ENCODE measurements at places on chromosomes 6 and 20. TPM values are rescaled to one million over a fixed set of nuclear protein-coding genes. Genes with fewer than 3 reads are reported as not detected.

- H3K36me3 ChIP-seq: peaks cover 8% of the 10 kb centered on the region
- H3K27ac ChIP-seq: no peak overlapping the region
- H3K27me3 ChIP-seq: peaks cover 25% of the 10 kb centered on the region
- no peak for DNase-seq
- peaks cover 12% of the 10 kb centered on the region for H3K4me1 ChIP-seq
Measured at GRCh38 chr6:136920216-136920615, 1.9 kb upstream of the SLC35D3 start.

DNA sequence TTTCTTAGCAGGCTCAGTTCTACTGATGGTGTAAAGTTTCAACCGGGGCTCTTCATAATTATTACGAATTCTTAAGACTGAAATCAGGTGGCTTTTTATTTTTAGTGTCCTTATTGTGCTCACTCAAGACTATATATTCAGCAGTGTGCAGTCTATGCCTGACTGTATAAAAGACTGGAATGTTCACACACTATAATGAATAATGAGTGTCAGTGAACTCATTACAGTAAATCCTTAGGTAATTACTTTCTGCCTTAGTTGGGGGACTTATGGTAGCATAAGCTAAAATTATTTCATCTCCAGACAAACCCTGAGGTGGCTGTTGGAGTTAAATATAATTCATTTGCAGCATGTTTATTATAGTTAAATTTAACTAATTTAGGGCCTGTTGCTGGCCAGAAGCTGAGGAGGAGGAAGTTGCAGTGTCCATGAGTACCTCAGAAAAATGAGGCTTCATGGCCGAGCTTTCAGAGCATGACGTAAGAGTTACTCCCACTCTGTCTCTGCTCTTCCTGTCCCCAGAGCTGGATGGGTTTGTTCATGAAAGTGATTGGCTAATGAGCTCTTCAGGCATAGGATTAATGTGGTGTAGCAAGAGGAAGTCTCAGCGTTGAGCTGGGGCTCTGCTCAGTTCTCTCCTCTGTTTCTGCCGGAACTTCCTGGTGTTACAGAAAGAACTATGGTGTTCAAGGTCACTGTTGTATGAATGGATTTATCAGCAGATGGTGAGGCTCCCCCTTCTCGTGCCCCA lies 335.7 kb downstream of the NRN1 start:
- no peak overlapping the region for H3K4me3 ChIP-seq
- peaks cover 45% of the 10 kb centered on the region for H3K4me1 ChIP-seq
- no peaks in the 10 kb centered on the region for H3K36me3 ChIP-seq
- DNase-seq: no peak

SNAI1 gene
- 15.1 TPM for total RNA-seq

DNA sequence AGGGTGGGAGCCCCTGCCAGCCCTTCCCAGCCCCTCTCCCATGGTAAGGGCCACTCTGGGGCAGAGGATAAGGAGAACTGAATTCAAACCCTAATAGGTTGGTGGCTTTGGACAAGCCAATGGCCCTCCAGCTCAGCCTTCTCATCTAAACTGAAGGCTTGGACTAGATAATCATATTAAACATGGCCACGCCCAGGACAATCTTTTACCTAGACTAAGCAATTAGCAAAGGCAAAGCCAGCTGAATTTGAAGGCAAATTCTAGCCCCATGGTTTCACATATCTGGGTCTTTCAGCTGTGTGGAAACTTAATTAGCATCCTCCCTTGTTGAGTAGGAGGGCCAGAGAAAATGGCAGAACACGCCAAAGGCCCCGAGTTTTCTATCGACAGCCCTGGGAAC lies 10.7 kb downstream of the SLC22A23 start:
- H3K4me1 ChIP-seq: peaks cover 8% of the 10 kb centered on the region
- peaks cover 2% of the 10 kb centered on the region for H3K36me3 ChIP-seq
- no peak overlapping the region for H3K27ac ChIP-seq
- H3K4me3 ChIP-seq: no peak overlapping the region

GRCh38 chr6:100237821-100238220 lies 226.9 kb downstream of the SIM1 start:
- peaks cover 26% of the 10 kb centered on the region for H3K4me1 ChIP-seq
- no peak overlapping the region for H3K4me3 ChIP-seq
- no peaks in the 10 kb centered on the region for H3K27me3 ChIP-seq
- DNase-seq: no peak
- peak overlapping the region; percentile 45 for H3K27ac ChIP-seq

GRCh38 chr6:48564036-48564820 lies 453.2 kb upstream of the PTCHD4 start:
- H3K36me3 ChIP-seq: peaks cover 2% of the 10 kb centered on the region
- no peaks in the 10 kb centered on the region for H3K27me3 ChIP-seq
- DNase-seq: no peak
- no peak overlapping the region for H3K27ac ChIP-seq
- H3K4me1 ChIP-seq: peaks cover 17% of the 10 kb centered on the region

DNA sequence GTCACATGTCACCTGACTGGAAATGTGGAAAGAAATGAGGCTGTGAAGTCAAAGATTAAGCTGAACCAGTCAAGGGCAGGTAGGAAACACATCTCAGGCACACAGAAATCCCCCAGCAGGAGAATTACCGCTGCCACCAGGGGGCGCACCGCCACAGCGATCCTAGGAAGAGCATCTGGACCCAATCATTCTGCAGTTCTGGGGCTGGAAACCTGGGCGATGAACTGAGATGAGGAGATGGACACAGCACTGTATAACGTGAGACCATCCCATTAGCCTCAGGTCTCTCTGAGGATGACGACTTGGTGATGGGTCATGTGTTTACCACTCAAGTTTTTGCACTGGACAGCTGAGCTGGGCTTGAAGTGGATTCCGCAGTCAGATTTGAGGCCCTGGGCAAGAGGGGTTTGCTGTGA lies 6.5 kb upstream of the SLC24A3 start:
- no peak overlapping the region for H3K27ac ChIP-seq
- peaks cover 36% of the 10 kb centered on the region for H3K27me3 ChIP-seq
- no peaks in the 10 kb centered on the region for H3K4me1 ChIP-seq
- H3K36me3 ChIP-seq: no peaks in the 10 kb centered on the region
- DNase-seq: no peak
- H3K4me3 ChIP-seq: no peak overlapping the region

DNA sequence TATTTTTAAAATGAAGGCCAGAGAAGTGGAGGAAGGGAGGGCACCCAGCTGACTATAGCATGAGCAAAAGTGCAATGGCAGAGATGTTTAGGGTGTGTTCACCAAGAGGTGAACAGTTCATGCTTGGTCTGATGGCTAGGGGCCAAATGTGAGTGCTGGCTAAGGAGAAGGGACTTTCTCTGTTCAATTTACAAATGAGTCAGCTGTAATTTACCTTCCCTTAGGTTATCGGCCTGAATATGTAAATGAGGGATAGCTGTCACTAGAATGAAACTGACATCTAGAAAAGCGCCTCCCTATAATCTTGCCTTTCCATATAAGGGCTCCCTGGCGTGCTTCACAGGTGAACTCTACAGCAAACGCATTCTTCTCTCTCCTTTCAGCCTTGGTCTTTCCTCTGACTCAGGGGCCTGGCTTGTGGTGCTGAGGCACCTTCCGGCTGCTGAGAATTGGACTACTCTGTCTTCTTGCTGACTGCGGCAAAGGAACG lies 114.7 kb upstream of the BACH2 start:
- DNase-seq: no peak
- no peaks in the 10 kb centered on the region for H3K36me3 ChIP-seq
- H3K4me1 ChIP-seq: peaks cover 11% of the 10 kb centered on the region
- H3K4me3 ChIP-seq: no peak overlapping the region
- H3K27me3 ChIP-seq: no peaks in the 10 kb centered on the region

DNA sequence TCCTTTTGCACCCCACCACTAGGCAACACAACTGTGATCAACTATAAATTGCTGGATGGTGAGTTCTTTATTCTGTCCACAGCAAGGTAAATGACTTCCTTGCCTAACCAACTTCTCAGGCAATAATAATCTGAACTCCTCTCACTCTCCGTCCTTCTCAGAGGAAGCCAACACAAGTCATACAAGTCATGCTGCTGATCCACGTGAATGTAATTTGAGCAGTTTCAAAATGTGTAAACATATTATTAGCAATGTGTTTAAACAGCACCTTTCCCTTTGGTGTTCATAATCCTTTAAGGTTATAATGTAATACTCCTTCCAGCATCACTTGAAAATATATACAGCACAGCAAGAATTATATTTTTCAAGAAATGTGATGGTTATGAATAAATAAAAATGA lies 127.9 kb downstream of the QRSL1 start:
- H3K4me3 ChIP-seq: no peak overlapping the region
- H3K27me3 ChIP-seq: peaks cover 12% of the 10 kb centered on the region
- no peak for DNase-seq
- H3K36me3 ChIP-seq: no peaks in the 10 kb centered on the region
- no peaks in the 10 kb centered on the region for H3K4me1 ChIP-seq

FOXP4 gene
- 17.2 TPM for total RNA-seq

LTA gene
- not detected for total RNA-seq

DNA sequence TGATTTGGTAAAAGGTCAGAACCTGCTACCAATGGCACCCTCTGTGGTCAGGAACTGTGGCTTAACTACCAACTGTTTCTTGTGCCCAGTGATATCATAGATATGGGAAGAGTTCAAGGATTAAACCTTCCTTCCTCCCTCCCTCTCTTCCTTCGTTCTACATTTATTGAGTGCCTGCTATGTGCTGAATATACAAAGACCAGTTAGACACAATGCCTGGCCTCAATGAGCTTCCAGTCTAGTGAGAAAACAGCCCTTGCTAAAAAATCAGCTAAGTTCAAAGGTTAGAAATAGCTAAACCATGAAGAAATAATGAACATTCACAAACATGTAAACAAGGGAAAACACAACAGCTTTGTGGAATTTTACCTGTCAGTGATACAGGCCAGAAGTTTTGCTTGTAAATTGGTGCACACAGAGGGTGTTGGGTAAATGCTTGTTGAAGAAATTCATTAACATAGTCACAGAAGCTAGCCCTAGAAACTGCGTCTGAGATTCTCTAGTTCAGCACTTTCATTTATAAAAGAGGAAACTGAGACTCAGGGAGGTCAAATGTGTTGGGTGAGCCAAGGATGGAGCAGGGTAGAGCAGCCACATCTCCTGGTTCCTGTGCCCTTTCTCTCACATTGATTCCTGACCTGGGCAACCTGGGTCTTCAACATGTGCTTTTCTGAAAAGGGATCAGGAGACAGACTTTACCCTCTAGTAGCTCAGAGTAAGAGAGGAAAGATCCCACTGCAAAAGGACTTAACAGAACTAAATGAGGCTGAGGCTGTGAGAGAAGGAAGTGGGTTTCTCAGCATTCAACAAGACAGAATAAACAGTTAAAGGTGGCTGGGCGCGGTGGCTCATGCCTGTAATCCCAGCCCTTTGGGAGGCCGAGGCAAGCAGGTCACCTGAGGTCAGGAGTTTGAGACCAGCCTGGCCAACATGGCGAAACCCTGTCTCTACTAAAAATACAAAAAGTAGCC lies 14.4 kb upstream of the FOXO3 start:
- H3K36me3 ChIP-seq: no peaks in the 10 kb centered on the region
- DNase-seq: no peak
- H3K4me3 ChIP-seq: no peak overlapping the region
- no peak overlapping the region for H3K27ac ChIP-seq
- peaks cover 3% of the 10 kb centered on the region for H3K4me1 ChIP-seq

PPP1R16B gene
- not detected for total RNA-seq

DEFB112 gene
- total RNA-seq: not detected

- no peak overlapping the region for H3K4me3 ChIP-seq
- no peaks in the 10 kb centered on the region for H3K27me3 ChIP-seq
- H3K36me3 ChIP-seq: no peaks in the 10 kb centered on the region
- H3K27ac ChIP-seq: peak overlapping the region; percentile 82
- peaks cover 15% of the 10 kb centered on the region for H3K4me1 ChIP-seq
Measured at GRCh38 chr6:142802124-142802523, 142.9 kb downstream of the HIVEP2 start.

- H3K4me1 ChIP-seq: no peaks in the 10 kb centered on the region
- peaks cover 2% of the 10 kb centered on the region for H3K27me3 ChIP-seq
- H3K4me3 ChIP-seq: no peak overlapping the region
- DNase-seq: no peak
- no peak overlapping the region for H3K27ac ChIP-seq
Measured at GRCh38 chr6:109323241-109323640, 59.0 kb downstream of the CD164 start.

DNA sequence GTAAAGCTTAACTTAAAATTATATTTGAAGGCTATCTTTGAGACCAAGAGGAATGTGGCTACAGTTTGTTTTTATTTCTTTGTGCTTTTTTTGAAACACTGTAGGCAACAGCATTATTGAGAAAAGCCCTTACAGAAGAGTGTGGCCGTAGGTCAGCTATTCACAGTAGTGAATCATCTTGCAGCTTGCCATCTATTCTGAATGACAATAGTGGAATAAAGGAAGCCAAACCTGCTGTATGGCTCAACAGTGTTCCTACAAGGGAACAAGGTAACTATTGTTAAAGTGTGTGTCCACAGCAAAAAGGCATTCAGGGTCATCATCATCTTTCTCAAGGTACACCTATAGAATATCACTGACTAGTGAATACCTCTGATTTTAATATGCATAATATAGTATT lies 88.5 kb downstream of the KIZ start:
- no peaks in the 10 kb centered on the region for H3K27me3 ChIP-seq
- H3K27ac ChIP-seq: no peak overlapping the region
- H3K4me3 ChIP-seq: no peak overlapping the region
- H3K4me1 ChIP-seq: no peaks in the 10 kb centered on the region

- peaks cover 2% of the 10 kb centered on the region for H3K27me3 ChIP-seq
- no peak overlapping the region for H3K27ac ChIP-seq
- no peak for DNase-seq
- H3K4me1 ChIP-seq: peaks cover 15% of the 10 kb centered on the region
- no peak overlapping the region for H3K4me3 ChIP-seq
Measured at GRCh38 chr6:73528897-73529296, 8.1 kb upstream of the EEF1A1 start.

All from chondrocyte (in vitro differentiated cells).